B cell (primary cell): ENCODE measurements at places on chromosomes 1 and 21. TPM values are rescaled to one million over a fixed set of nuclear protein-coding genes. Genes with fewer than 3 reads are reported as not detected.

GPR89A gene
- 46.8 and 47.8 TPM in 2 replicates for total RNA-seq

RNPC3 gene
- total RNA-seq = 82.6 and 83.6 TPM in 2 replicates

AMY2A gene
- total RNA-seq = not detected in 2 replicates

TNFRSF1B gene
- total RNA-seq = 86.6 and 99.4 TPM in 2 replicates

TNFRSF18 gene
- 33.5 and 38.1 TPM in 2 replicates for total RNA-seq

FAM229A gene
- total RNA-seq = 33.7 and 33.8 TPM in 2 replicates

LAD1 gene
- 0.10 and 0.19 TPM in 2 replicates for total RNA-seq

PRAMEF27 gene
- not detected in 2 replicates for total RNA-seq

DRAXIN gene
- 0.30 and 0.41 TPM in 2 replicates for total RNA-seq

BEST4 gene
- total RNA-seq = 1.3 and 1.4 TPM in 2 replicates

MCOLN2 gene
- 25.8 and 35.3 TPM in 2 replicates for total RNA-seq

PLA2G5 gene
- total RNA-seq = not detected in 2 replicates

OR10J1 gene
- total RNA-seq = not detected in 2 replicates

PRAMEF15 gene
- not detected in 2 replicates for total RNA-seq
